ENCODE measurements at places on chromosomes 12 and 14.

DNA sequence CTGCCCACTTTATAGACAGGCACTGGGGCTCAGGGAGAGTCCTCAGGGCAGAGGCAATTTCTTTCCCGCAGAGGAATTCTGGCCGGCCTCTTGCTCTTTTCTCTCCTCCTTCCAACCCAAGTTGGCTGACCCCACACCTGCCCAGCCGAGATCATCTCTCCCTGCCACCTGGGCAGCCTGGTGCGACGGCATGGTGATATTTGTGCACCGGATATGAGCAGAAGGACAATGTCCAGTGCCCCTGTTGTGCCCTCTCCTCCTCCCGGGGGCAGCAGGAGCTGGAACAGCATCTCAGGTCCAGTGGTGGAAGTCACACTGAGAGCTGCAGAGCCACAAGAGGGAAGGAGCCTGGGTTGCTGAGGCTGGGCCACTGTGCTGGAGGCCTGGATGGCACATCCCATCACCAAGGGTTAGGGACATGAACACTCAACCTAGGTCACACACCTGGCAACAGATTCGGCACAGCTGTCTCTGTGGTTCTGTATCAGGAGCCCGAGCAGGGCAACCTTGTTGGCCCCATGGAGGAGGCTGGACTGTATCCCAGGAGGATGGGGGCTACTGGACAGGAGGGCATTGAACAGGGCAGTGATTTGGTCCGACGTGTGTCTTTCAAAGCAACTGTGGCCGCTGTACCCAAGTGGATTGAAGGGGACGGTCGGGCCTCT, 57.7 kb upstream of the DIO3 start:
- no peak for DNase-seq

DNA sequence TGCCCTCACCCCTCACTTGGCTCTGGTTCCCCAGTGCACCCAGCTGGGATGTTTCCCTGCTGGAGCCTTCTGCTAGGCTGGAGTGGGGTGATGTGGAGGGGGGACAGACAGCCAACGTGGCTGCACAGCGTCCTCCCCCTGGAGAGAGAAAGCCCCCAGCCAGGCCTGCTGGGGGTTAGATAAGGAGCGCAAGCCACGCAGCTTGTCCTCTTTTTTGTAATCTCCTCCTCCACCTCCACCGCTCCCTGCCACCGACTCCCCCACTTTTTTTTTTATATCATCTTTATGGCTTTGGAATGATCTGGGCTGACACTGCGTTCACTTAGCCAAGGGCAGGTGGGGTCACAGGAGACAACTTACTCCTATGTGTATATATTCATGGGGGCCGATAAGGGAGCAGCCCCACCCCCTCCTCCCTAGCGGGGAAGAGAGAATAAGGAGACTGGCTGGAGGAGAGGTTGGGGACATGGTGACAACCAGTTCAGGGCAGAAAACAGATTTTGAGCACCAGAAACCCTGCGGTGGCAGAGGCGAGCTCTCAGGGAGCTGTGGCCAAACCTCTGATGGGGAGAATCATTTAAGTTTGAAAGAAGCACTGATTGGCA, 169.9 kb upstream of the LHX5 start:
- no peak for DNase-seq

DNA sequence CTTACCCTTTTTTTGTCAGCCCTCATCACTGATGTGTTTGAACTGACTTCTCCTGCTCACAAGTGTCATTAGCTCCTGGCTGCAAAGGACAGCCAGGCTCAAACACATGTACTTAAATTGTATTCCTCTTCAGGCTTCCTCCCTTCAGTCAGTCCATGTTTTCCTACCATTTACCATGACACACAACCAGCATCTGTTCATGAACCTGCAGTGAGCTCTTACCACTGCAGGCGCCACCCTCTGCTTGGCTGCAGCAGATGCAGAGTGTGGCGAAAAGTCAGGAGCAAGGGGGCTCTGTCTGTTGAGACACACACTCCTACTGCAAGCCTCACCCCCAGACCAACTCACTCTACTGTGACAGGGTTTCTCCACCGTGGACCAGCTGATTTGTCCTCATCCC, 70.2 kb downstream of the TSPAN11 start:
- DNase-seq = no peak

DNA sequence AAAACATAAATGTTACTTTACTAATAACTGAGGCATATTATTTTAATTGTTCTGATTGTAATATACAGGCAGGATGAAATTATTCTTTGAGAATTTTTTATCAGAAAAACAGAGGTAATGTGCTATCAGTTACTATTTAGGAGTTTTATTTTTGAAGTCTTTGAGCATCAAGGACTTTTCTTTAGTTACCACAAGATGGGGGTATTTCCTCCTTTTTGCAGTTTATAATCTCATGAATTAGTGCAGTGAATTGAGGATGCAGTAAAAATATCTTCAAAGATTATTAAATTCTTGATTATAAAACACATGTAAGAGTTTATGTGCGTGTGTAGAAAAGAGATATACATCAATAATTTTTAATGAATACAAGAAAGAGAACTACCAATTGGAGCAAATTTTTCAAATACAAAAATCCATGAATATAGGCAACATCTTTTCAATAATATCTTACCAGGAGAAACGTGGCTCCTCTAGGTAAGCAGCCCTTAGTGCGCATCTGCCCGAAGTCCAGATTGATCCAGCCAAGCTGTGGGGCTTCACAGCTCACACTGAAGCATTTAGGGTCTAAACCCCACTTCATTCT, 71.6 kb downstream of the ERGIC2 start:
- no peak for DNase-seq

- no peak for DNase-seq
These were observed 197.5 kb upstream of the FLRT2 start for GRCh38 chr14:85332401-85332800.

DNA sequence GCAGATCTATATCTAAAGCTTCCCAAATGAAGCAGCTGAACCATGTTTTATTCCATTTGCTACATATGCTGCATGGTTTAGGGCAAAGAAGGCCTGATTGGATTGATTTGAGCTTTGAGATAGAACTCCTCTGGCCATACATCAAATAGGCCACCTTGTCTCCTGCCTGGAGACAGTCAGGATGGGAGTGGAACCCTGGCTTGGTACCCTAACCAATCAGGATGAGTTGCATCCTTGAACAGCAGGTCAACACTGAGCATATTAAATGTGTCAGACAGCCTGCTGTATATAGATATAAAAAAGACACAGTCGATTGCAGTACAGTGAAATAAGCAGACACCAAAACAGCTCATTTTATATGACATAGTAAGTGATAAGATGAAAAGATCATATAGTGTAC, 291.7 kb downstream of the NUAK1 start:
- DNase-seq = no peak

GRCh38 chr14:99755629-99756603, 37.3 kb upstream of the EML1 start:
- DNase-seq = no peak

DNA sequence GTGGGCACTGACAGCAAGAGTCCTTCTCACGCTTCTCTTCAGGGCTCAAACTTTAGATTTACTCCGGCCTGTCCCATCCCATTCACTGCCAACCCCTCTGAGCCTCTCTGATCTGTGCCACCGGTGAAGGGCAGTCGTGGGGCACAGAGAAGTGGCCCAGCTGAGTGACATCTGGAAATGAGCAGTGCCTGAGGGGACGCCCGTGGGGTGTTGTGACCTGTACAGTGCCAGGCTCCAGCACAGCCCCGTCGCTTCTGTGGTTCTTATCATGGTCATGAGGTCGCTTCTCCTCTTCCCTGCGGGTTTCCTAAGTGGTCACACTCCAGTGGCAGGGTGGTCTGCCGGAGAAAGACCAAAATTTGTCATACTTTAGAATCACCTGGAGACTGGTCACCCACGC, 4.1 kb downstream of the BDKRB2 start:
- DNase-seq = no peak
